Fibroblast of lung (primary cell): ENCODE measurements at places on chromosomes 6 and 20.

GRCh38 chr6:4662886-4663285 lies 113.3 kb upstream of the CDYL start:
- DNase-seq, result no peak

DNA sequence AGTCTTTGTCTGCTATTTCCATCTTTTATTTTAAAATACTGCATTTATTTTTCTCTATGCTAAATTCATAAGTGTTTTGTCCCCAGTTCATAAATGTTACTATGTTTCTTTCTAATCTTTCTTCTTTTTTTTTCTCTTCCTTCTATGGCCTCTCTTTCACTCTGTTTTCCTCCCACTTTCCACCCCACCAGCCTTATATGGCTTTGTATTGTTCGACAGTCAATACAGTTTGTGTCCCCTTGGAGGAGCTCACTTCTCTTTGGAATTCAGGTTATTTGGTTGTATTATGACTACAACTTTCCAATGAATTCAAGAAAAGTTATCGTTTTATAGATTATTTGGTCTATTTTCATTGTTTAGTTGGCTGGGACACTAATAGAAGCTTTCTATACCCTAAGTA lies 393.5 kb downstream of the NKAIN2 start:
- no peak for DNase-seq

- no peak for DNase-seq
Observed at GRCh38 chr6:106142876-106143431, 56.8 kb downstream of the PRDM1 start.

GRCh38 chr20:21433329-21433890 lies 36.1 kb upstream of the NKX2-4 start:
- no peak for DNase-seq

DNA sequence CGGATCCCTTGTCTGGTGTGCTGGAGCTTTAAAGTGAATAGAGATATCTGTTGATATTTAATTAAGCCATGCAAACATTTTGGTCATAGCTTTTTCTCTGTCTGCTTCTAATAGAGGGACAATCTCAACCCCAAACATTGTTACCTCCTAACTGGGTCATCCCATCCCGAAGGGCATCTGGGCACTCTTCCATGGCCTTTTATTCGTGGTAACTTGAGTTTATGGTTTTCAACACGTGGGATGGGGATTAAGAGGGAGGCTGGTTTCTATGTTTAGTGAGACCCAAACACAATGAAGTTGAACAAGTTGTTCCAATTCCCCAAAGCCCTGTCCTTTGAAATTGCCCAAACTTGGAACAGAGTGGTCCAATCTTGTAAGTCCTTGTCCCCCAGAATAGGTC lies 1.4 kb upstream of the ENPP5 start:
- DNase-seq, result no peak

DNA sequence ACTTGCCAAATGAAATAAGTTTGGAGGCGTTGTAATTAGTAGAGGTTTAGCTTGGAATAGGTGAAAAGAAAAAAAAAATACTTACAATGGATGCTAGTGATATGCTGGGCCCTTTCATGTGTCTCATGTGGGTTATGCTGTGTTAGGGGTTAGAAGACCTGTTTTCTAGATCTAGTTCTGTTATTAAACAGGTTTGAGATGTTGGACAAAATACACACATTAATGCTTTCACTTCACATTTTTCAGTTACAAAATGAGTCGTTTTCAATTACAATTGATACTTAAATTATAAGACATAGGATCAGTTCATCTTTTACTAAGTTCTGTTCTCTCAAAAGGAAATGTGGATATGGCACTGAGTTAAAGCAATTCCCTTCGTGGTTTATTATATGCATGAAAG lies 509.8 kb downstream of the EPM2A start:
- DNase-seq, result no peak
